ENCODE measurements at places on chromosomes 7 and 10.

DNA sequence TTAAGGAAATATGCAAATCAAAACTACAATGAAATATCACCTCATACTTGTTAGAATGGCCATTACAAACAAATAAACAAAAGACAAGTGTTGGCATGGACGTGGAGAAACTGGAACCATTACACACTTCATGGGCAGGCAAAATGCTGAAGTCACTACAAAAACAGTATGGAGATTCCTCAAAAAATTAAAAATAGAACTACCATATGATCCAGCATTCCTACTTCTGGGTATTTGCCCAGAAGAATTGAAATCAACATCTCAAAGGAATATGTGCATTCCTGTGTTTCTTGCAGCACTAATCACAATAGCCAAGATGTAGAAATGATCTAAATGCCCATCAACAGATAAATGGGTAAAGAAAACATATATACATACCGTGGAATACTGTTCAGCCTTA, 83.6 kb downstream of the NRCAM start:
- DNase-seq, result no peak

DNA sequence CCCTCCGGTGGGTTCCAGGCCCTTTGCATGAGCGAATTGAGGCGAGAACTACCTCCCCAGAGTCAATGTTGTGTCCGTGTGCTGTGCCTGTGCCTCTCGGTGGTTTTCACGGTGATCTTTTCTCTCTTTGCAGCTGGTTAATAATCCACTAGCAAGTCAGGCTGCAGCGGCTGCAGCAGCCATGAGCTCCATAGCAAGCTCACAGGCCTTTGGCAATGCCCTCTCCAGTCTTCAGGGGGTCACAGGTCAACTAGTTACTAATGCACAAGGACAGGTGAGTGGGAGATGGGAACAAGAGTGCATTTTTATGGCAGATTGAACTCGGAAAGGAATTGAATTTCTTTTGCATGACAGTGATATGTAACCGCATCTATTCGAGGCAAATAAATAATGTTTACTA, 159.7 kb upstream of the YAE1 start:
- no peak for DNase-seq

DNA sequence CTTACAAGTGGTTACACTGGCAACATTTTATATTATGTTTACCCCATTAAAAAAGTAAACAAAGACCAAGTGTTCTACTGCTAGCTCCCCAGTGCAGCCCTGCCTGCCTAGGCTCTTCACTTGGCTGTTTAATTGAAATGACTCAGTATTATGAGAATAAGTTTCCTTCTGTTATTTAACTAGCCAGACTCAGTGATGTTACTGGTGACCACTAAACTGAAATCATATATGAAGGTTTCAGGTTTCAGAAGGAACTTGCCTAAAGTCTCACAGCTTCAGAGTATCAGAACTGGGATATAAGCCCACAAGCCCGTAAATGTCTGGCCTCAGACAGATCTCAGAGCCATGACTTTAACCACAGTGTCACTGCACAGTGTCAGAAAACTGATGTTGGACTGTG, 66.8 kb upstream of the EXOC4 start:
- DNase-seq, result no peak

DNA sequence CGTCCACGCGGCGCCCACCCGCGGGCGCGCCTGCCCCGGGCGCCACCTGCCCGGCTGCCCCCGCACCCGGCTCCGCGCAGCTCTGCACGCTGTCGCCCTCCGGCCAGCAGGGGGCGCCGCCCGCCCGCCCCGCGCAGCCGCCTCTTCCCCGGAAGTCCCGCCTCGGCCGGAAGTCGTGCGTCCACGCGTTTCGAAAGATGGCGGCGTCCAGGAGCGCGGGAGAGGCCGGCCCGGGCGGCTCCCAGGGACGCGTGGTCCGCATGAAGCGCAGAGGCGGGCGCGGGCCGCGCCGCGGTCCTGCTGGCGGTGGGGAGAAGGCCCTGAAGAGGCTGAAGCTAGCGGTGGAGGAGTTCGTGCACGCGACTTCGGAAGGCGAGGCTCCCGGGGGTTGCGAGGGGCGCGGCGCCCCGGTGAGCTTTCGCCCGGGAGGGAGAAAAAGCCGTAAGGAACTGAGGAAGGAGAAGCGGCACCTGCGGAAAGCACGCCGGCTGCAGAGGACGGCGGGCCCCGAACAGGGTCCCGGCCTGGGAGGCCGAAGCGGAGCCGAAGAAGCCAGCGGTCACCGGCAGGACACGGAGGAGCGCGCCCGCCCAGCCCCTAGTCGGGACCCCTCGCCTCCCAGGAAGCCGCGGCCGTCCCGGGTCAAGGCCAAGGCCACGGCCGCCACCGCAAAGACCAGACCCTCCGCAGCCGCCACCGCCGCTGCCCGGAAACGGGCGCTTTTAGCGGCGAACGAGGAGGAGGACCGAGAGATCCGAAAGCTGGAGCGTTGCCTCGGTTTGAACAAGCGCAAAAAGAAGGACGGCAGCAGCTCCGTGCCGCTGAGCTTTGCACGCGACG, at the start of gene NOM1:
Gene NOM1, plus strand, starts transcription at position 172 of the 840 bp plus-strand sequence. Its CDS starts 26 bp downstream, at position 198.
- peak; percentile 83 for DNase-seq

- DNase-seq, result no peak
These were observed 452.6 kb upstream of the ZMIZ1 start for GRCh38 chr10:78616125-78616695.

- peak; percentile 10 for DNase-seq
These were observed 42.3 kb upstream of the SP8 start for GRCh38 chr7:20828947-20829346.

- DNase-seq, result no peak
These were observed 104.0 kb upstream of the GAD2 start for GRCh38 chr10:26112532-26112931.

- no peak for DNase-seq
These were observed 4.7 kb downstream of the NPTX2 start for GRCh38 chr7:98621573-98622482.

DNA sequence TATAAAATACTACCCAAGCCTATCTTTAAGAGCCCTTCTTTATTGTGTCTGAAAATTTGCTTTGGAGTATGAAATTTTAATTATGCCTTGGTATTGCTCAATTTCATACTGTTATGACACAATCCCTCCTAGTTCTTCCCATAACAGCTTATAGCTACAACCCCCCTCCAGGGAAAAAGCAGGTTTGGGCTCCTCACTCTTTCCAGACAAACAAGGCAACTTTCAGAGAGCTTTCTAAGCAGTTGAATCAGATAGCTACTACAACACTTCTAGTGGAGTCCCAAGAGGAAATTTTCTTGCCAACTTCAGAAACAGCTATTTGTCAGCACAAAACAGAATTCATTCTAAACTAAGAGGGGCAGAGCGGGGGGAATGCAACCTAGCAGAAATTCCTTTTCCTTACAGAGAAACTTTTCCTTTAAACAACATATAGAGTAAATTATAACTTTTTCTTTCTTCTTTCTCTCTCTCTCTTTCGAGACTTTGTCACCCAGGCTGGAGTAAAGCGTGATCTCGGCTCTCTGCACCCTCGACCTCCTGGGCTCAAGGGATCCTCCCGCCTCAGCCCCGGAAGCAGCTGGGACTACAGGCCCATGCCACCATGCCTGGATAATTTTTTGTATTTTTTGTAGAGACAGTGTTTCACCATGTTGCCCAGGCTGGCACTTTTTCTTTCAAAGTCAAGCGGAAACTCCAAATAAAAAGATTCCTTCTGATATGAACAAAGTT, 26.0 kb upstream of the JMJD1C start:
- DNase-seq, result no peak

DNA sequence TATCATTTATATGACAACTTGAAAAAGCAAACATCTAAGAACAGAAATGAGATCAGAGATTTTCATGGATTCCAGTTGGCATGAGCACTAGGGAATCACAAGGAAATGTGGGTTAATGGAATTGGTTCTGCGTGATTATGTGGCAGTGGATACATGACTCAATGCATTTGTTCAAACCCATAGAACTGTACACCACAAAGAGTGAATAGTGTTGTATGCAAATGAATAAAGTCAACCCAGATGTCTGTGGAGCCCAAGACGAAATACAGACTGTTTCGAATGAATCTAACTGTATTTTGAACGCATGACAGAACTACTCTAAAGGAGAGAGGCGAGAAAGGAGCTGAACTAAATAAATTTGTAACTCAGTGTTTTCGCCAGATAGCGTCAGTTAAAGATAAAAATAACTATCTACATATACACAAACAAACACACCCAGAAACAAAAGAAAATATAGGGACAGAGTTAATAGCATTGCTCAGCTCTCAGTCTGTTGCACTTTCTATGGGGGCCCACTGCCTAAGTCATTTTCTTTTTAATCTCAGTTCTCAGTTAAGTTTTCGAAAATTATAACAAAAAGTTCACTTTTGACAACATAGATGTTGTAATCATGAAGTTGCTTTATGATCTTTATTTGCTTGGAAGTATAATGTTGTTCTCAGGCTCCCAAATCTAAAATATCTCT, 636.7 kb upstream of the SEMA3D start:
- DNase-seq, result no peak

DNA sequence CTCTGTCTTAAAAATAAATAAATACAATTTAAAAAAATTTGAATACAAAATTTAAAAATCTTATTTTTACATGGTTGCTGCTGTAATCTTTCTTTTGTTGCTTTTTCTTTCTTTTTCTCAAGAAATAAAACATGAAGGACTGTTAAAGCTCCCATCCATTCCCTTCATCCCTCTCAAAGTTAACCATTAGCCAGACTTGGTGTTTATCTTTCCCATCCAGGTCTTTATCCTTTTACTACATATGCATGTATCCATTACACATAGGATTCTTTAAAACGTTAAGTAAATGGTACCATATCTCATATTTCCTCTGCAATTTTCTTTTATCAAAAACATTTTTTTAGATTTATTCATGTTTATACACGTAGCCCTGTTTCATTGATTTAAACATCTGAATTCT, 70.1 kb downstream of the CREB3L2 start:
- DNase-seq, result no peak

GRCh38 chr7:17770710-17771375, 169.5 kb downstream of the SNX13 start:
- no peak for DNase-seq

GRCh38 chr10:122085423-122085911, 96.5 kb downstream of the TACC2 start:
- no peak for DNase-seq

DNA sequence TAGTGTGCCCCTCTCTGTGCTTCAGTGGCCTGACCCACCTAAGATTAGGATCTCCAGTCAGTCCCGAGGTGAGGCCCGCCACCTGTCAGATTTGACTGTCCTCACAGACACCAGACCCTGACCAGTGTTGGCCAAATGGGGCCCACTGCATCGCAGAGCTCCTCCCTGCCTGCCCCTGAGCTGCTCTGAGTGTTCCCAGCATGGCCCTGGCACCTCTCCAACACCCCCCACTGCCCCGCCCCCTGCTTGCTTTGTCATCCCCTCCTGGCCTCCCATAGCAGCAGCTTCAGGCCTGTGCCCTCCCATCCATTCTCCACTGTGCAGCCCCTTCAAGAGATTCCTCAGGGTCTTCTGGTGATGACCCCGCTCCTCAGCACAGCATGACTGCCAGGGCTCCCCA, 67.6 kb downstream of the C10orf120 start:
- no peak for DNase-seq

DNA sequence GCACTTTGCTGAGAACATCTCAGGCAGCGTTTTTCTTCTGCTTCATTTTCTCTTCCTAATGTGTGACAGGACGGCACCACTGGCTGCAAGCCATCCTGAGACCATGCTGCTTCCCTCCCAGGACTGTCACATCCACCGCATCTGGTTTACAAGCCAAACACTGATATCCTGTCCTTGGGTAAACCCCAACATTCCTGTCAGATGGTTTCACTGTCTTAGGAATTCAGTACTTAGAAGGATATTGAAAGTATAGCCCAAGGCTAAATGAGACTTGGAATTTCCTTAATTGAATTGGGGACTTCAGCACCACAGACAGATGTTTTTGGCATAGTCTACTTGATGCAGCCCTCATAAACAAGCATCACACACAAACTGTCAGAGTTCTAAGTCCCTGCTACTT, 74.2 kb upstream of the PLXNA4 start:
- no peak for DNase-seq

- no peak for DNase-seq
These were observed 3.2 kb downstream of the ZNF775 start for GRCh38 chr7:150382123-150382843.

GRCh38 chr10:114064151-114065048, 20.7 kb downstream of the ADRB1 start:
- DNase-seq, result no peak
